ENCODE measurements at places on chromosomes 1 and 21.

GRCh38 chr1:159587461-159587951 is at the start of gene APCS:
APCS (plus strand) TSS chr1:159587826; CDS start chr1:159587922, 96 bp downstream.
- DNase-seq, result no peak

GRCh38 chr1:212035835-212036605 is 472 bp downstream of the DTL start:
- DNase-seq, result no peak

DNA sequence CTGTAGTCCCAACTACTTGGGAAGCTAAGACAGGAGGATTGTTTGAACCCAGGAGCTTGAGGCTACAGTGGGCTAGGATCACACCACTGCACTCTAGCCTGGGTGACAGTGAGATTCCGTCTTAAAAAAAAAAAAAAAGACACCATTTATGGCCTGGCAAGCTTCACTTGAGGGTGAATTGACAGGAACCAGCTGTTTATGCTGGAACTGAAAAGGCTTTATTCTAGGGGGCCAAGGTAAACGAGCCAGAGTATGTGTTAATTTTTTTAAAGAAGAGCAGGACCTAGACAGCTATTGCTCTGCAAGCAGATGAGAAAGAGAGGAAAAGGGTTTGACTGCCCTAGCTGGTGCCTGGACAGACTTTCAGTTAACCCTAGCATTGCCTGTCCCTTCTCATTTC is 37.0 kb downstream of the S100A6 start:
- no peak for DNase-seq

GRCh38 chr1:55531644-55532043 is 316.5 kb upstream of the USP24 start:
- no peak for DNase-seq

DNA sequence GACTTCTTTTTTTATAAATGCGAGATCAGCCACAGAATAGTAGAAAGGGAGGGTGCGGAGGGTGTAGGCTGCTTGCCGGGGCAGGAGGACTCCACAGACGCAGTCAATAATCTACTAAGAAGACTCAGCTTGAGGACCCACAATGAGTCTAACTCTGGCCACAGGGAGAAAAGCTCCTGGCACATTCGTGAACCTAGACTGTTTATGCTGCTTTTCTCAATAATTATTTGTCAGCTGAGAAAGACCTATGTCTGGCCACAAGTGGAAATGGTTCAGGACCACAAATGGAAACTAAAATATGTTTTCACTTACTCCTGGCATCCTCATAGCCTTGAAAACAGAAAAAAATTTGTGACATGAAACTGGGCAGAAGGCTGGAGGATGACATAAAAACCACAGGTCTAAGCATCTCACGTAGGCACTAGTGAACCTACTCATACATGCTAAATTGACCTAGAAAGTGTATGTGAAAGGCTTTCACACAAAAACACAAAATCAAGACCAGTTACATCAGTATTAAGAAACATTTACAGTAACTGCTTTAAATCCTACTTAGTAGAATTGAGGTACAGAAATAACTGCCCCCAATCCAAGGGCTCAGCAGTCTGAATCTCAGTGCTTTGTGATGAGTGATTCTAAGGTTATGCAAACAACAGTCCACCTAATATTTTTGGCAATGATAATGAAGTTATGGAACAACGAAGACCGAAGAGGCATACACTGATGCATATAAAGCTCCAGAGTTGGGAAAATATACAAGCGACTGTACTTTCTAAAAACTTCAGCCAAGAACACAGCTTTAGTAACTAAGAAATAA is 159.5 kb downstream of the SLC45A1 start:
- DNase-seq, result no peak

GRCh38 chr21:14259747-14260146 is 43.8 kb downstream of the RBM11 start:
- DNase-seq, result peak; percentile 49

Data from amygdala (tissue), 56 donors.